Regular cardiac myocyte (primary cell): ENCODE measurements at places on chromosomes 2 and 18. TPM values are rescaled to one million over a fixed set of nuclear protein-coding genes. Genes with fewer than 3 reads are reported as not detected.

Gene ASB18
- not detected in 2 replicates for total RNA-seq

Gene CCT7
- 304 and 651 TPM in 2 replicates for total RNA-seq

Gene CBLN2
- total RNA-seq: not detected in 2 replicates

Gene CNTNAP5
- under 0.01 TPM in 2 replicates for total RNA-seq

Gene ADCYAP1
- not detected in 2 replicates for total RNA-seq

Gene IL37
- not detected in 2 replicates for total RNA-seq
